GM12878 (cell line): ENCODE measurements at places on chromosomes 3 and 15.

GRCh38 chr3:161171113-161171512 lies 50.0 kb upstream of the NMD3 start:
- DNase-seq = no peak

GRCh38 chr15:33066584-33066983 lies 127.9 kb downstream of the FMN1 start:
- no peak for DNase-seq

DNA sequence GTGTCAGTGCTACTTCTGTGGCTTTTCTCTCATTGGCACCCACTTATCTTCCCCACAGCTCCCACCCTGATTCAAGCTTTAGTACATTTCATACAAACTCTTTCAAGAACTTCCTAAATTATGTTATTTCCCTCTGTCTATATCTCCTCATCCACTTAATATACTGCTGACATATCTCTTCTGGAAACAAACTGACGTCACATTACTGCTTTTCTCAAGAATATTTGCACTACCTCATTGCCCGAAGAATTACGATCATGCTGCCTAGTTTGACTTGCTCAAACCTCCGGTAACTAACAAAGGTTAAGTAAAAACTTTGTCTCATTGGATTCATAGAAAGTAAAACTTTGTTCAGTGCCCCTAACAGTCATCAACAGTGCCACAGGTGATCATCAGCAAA lies 76.5 kb downstream of the STAC start:
- DNase-seq = no peak

GRCh38 chr15:73950479-73950830 lies 24.2 kb downstream of the LOXL1 start:
- no peak for DNase-seq

GRCh38 chr15:40511472-40512133 lies 40.8 kb downstream of the CHST14 start:
- no peak for DNase-seq

GRCh38 chr15:59543721-59544547 lies 67.6 kb upstream of the GCNT3 start:
- peak; percentile 78 for DNase-seq

- DNase-seq = no peak
Observed at GRCh38 chr3:39806820-39807219, 2.6 kb upstream of the MYRIP start.

DNA sequence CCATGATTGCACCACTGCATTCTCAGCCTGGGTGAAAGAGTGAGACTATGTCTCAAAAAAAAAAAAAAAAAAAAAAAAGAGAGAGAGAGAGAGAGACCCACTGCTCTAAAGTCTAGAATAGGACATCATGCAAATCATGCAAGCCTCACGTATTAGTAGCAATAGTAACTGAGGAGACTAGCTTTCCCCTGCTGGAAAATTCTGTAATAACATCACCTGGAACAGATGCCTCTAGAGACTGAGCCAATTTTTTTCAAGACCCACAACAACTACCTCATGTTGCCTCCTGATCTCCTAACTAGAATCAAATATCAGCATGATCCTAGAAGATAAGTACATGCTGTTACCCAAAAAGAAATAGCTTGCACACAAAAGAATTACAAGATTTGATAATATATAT lies 461.9 kb downstream of the AGBL1 start:
- no peak for DNase-seq

GRCh38 chr15:56984681-56985481 lies 66.4 kb downstream of the TCF12 start:
- DNase-seq = no peak

GRCh38 chr3:120052225-120052624 lies 42.0 kb downstream of the GSK3B start:
- peak; percentile 28 for DNase-seq

GRCh38 chr15:85583442-85583841 lies 203.0 kb downstream of the AKAP13 start:
- DNase-seq = no peak

DNA sequence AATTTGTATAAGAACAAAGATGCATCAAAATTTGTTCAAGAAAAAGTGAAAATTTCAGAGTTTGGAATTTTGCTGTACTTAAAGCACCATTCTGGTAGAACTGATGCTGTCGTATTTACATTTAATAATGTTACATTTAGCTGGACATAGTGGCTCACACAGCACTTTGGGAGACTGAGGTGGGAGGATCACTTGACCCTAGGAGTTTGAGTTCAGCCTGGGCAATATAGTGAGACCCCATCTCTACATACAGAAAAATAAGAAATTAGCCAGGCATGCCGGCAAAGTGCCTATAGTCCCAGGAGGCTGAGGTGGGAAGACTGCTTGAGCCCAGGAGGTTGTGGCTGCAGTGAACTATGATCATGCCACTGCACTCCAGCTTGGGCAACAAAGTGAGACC lies 51.5 kb upstream of the SKIL start:
- DNase-seq = no peak

- DNase-seq = no peak
Observed at GRCh38 chr3:122077293-122078234, 22.4 kb downstream of the CD86 start.

DNA sequence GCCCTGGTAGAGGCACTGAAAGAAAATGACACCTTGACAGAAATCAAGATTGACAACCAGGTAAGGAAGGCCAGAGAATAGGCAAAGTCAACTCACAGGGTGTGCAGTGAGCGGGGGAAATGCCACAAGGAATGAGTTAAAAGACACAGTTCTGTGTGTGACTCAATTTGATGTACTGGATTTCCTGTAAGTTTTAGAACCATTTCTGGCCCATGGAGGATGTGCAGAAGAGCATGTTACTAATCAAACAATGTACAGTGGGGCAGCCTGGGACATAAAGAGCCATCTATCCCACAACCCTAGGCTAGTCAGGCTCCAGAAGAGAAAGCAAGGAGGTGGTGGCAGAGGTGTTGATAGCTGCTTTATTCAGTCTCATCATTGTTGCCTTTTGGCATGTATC lies 31.2 kb upstream of the TMOD3 start:
- no peak for DNase-seq

- no peak for DNase-seq
Observed at GRCh38 chr3:12470111-12470510, 14.2 kb upstream of the TSEN2 start.

DNA sequence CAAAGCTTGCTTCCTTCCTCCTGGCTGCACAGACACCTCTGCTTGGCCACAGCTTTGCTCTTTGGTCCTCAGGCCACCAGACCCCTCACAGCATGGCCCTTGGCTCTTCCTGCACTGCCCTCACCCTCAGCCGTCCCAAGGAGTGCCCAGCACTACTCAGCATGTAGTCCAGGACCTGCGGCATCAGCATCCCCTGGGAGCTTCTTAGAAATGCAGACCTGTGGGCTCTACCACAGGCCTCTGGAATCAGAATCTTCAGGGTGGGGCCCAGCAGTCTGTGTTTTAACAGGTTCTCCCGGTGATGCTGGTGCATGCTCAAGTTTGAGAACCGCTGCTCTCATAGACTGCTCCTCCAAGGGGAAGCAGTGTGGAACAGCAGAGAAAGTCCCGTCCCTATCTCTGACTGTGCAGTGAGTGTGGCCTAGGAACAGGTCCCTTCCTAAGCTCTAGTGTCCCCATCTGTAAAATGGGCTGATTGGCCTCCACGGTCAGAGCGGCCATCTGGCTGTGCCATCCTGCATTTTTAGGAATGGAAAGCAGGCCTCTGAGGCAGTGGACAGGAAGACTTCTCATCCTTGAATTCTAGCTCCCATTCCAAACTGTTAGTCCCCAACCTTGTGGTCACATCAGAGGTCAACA lies 36.6 kb downstream of the GOLGA6A start:
- no peak for DNase-seq

DNA sequence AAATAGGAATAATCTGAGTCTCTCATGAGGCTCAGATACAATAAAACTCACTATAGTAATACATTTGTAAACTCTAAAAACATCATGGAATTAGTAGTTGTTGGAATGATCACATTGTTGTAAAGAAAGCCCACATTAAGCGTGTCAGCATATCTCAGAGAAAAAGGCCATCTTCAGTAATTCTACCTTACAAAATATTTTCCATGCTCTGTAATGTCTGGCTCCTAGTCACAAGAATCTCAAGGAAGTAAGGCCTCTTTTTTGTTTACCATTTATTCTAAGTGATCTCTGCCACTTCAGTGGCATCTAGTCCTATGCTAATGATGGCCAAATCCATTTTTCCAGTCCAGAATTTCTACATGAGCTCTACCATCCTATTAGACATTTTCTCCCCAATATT lies 240.2 kb upstream of the ZNF717 start:
- no peak for DNase-seq

DNA sequence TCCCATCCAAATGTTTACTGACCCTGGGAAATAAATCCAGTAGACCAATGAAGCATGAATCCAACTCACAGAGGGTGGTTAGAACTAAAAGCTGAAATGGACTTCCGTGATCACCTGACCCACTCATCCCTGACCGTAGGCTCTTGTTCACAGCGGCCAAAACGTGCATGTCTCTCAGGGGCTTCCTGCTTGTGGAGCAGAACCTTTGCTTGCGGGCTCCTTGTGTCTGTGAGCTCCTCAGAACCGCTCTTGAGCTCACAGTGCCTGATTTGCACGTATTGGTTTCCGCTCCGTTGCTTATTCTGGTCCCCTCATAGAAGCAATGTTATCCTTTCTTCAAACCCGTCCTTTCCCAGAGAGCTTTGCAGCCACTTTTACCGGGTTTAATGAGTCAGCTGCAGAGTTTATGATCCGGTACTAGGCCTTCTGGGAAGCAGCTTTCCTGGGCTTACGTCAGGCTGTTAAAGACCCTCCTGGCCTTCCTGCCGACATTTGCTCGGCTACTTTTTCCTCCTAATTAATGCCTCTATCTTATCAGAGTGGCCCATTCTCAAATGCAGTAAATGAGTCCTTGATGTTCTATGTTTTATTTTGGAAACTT lies 35.4 kb downstream of the LIPC start:
- DNase-seq = no peak
